IPS DF 6.9 (cell line): ENCODE measurements at places on chromosomes 13 and 19.

DNA sequence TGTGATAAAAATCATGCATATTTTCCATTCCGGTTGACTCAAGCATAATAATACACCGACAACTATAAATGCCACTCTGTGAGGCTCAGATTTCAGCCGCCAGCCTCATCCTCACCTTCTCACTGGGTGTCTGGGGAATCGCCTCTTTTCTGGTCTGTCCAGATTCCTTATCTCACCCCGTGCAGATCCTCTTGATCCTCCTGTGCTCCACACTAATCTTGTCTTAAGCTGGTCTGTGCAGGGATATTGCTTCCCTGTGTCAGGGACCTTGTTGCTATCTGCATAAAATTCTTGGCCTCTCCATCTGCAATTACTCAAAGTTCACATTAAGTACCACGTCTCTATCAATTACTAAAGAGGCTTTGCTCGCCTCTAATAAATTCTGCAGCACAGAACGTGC, 116.6 kb upstream of the SPACA7 start:
- DNase-seq = no peak

GRCh38 chr13:25652764-25653163, 281.0 kb downstream of the ATP8A2 start:
- peak; percentile 45 for DNase-seq

GRCh38 chr19:55212447-55212846, 3.1 kb upstream of the PTPRH start:
- no peak for DNase-seq

DNA sequence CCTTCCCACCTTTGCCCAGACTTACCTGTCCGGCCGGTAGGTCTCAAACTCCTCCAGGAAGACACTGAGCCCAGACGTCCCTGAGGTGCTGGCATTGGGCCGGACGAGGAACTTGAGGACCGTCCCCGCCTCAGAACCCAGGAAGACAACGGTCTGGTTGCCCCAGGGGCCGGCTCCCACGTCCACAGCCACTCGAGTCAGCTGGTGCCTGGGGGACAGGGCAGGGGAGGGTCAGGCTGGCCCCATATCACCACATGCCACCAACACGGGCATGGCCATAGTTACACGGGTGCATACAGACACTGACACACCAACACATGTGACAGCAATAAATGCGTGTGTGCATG, 8.4 kb upstream of the LRG1 start:
- DNase-seq = no peak

GRCh38 chr19:30671367-30671619, 299.1 kb downstream of the ZNF536 start:
- no peak for DNase-seq

DNA sequence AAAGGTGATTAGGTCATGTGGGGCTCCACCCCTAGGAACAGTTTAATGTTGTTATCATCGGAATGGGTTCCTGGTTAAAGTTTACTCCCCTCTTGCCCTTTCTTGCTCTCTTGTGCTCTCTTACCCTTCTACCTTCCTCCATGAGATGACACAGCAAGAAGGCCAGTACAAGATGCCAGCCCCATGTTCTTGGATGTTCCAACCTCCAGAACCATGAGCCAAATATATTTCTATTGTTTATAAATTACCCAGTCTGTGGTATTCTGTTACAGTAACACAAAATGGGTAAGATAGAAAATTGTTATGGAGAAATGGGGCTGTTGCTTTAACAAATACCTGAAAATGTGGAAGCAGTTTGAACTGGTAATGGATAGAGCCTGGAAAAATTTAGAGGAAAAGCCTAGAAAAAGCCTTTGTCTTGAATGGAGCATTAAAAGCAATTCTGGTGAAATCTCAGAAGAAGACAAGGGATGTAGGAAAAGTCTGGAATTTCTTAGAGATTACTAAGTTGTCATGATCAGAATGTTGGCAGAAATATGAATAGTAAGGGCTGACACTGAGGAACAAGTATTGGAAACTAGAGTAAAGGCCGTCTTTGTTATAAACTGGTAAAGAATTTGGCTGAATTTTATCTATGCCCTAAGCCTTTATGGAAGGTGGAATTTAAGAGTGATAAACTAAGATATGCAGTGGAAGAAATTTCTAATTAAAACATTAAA, 53.5 kb upstream of the TSC22D1 start:
- no peak for DNase-seq

DNA sequence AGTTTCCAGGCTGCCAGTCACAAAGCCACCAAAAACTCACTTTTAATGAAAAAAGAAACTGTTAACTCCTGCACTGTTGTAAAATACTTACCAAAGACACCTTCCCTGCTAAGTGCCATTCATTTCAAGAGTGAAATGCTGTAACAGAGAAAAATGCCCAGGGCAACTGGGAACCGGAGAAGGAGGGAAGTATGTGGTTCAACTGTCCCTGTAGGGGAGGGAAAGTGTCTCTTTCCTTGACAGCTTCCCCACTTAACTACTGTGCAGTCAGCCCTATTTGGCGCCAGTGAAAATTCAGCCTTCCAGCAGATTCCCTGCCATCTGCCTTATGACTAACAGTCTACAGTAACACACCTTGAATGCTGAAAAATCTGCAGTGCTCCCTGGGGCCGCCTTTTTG, 789.0 kb downstream of the DIAPH3 start:
- no peak for DNase-seq

- DNase-seq = no peak
These were observed 7.6 kb downstream of the PLD3 start for GRCh38 chr19:40355975-40356680.
